Left ventricle myocardium inferior (tissue), 1 donor: ENCODE measurements at places on chromosomes 13 and 19. TPM values are rescaled to one million over a fixed set of nuclear protein-coding genes. Genes with fewer than 3 reads are reported as not detected.

- DNase-seq = no peak
- H3K27ac ChIP-seq = no peak overlapping the region
- no peaks in the 10 kb centered on the region for H3K27me3 ChIP-seq
- no peaks in the 10 kb centered on the region for H3K4me1 ChIP-seq
- H3K36me3 ChIP-seq = peaks cover 98% of the 10 kb centered on the region
Measured at GRCh38 chr19:33110137-33110910, 21.6 kb upstream of the WDR88 start.

- peak overlapping the region; percentile 98 for H3K4me3 ChIP-seq
- no peaks in the 10 kb centered on the region for H3K36me3 ChIP-seq
- peak overlapping the region; percentile 98 for H3K27ac ChIP-seq
- peaks cover 61% of the 10 kb centered on the region for H3K4me1 ChIP-seq
- no peaks in the 10 kb centered on the region for H3K27me3 ChIP-seq
Measured at GRCh38 chr19:2164020-2164998, 576 bp downstream of the DOT1L start.

GRCh38 chr13:105050686-105051085 lies 1484.8 kb downstream of the EFNB2 start:
- H3K4me1 ChIP-seq = peaks cover 6% of the 10 kb centered on the region
- H3K36me3 ChIP-seq = no peaks in the 10 kb centered on the region
- no peak overlapping the region for H3K4me3 ChIP-seq
- no peak for DNase-seq
- H3K27ac ChIP-seq = no peak overlapping the region

GRCh38 chr13:76668141-76668540 lies 218.1 kb downstream of the KCTD12 start:
- H3K27ac ChIP-seq = no peak overlapping the region
- H3K27me3 ChIP-seq = no peaks in the 10 kb centered on the region
- H3K4me3 ChIP-seq = no peak overlapping the region
- peaks cover 24% of the 10 kb centered on the region for H3K4me1 ChIP-seq

DNA sequence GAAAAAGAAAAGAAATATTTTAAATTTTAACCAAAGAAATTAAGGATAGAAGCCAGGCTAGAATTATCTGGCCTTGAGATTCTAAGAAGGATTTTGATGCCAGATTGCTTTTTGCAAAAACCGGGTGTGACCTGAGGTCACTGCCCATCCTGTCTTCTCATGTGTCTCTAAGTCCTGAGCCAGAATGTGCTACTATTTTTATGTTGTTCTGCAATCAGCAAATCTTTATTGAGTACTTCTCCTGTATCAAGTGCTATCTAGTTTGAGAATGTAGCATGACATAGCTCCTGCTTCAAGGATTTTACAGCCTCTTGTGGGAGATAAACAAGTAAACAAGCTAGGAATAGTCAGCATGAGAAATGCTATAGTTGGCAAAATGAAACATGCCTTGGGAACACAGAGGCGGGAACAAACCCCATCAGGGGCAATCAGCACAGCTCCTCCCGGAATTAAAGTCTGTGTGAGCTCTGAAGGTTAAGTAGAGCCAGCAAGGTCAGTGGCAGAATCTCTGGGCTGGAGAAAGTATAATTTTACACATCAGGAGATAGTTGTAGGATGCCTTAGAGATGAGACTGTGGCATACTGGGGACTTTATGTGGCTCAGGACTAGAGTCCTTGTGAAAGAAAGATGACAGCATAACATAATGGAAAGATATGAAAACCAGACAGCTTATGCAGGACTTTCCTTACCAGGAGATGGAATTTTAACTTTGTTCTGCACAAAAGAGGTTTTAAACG lies 899.5 kb upstream of the SLC10A2 start:
- DNase-seq = no peak
- H3K4me3 ChIP-seq = no peak overlapping the region
- no peaks in the 10 kb centered on the region for H3K27me3 ChIP-seq
- H3K27ac ChIP-seq = no peak overlapping the region
- H3K36me3 ChIP-seq = no peaks in the 10 kb centered on the region

GRCh38 chr13:66543780-66544179 lies 686.4 kb downstream of the PCDH9 start:
- no peaks in the 10 kb centered on the region for H3K36me3 ChIP-seq
- no peak for DNase-seq
- no peak overlapping the region for H3K27ac ChIP-seq
- no peak overlapping the region for H3K4me3 ChIP-seq

- H3K27me3 ChIP-seq = no peaks in the 10 kb centered on the region
Measured at GRCh38 chr13:101623470-101624209, 171.2 kb downstream of the ITGBL1 start.

ATP11A gene
- 106 TPM for total RNA-seq

ZNF302 gene
- 45.6 TPM for total RNA-seq

ZNF529 gene
- 14.1 TPM for total RNA-seq

SLC46A3 gene
- 16.7 TPM for total RNA-seq

PRKCG gene
- total RNA-seq = not detected

PTH2 gene
- not detected for total RNA-seq
